ENCODE measurements at places on chromosomes 2 and 18.

GRCh38 chr2:949384-950079, 1.1 kb upstream of the SNTG2 start:
- DNase-seq: no peak

- no peak for DNase-seq
Measured at GRCh38 chr2:166432331-166432730, 56.6 kb upstream of the SCN9A start.

GRCh38 chr2:232652505-232652851, 19.1 kb downstream of the EFHD1 start:
- no peak for DNase-seq

DNA sequence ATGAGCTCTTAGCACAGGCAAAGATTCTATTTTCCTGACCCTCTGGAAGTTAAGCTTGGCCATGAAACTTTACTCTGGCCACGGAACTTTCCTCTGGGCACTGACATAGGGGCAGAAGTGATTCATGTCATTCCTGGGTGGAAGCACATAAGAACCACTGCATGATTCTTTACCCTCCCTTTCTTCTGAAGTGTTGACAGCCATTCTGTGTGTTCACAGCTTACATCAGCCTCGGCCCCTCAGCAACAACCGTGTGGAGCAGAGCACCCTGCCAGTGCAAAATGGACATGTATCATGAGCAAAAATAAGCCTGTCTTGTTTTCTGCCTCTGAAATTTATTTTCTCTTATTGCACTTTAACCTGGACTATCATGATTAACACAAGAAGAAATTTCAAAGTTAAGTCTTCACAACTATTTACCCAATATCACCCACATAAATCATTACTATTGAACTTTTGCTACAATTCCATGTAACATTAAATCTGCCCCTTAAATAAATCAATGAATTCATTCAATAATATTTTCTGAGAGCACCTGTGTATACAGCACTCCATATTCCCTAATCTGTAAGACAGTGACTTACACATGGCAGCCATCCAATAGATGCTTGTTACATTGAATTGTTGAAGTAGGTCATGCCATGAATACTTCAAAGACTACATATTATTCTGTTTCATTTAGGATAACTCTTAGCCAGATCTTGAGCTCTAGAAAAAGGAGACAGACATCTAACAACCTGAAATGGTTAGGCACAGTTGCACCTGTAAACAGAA, 531.9 kb downstream of the IRS1 start:
- no peak for DNase-seq

GRCh38 chr18:70513502-70514171, 224.8 kb downstream of the SOCS6 start:
- no peak for DNase-seq

DNA sequence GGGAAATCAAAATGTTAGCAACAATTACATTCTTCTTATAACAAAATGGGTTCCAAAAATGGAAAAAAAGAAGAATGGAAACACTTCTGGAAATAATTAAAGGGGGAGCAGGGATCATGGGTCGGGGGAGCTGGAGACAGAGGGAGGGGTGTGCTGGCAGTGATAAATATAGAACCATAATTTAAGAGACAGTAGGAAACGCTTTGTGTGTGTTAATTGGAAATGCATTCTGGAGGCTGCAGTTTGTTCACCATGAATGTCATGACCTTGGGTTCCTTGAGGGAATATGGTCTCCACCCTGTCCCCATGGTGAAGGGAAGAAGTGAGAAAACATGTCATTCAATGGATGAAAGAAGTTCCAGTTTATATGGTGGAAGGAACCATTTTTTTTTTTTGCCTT, 540.7 kb downstream of the TNS1 start:
- no peak for DNase-seq

- DNase-seq: no peak
Measured at GRCh38 chr2:45614871-45615415, 3.9 kb upstream of the SRBD1 start.

- DNase-seq: no peak
Measured at GRCh38 chr18:10365021-10365500, 89.4 kb upstream of the APCDD1 start.

DNA sequence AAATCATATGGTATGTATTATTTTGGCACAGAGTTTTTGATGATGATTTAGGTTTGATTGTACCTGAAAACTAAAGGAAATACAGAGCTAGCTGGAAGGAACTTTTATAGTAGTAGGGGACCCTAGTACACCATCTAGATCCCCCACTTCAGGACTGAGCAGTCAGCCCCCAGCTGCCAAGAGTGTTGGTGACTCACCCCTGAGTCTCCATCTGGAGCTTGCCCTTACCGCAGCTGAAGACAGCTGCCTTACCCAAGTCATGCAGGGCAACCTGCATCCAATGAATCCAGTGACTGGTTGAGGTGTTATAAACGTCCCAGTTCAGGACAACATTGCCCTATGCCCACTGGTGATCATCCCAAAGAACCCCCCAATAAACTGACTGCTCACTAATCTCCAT, 15.3 kb downstream of the PMS1 start:
- DNase-seq: no peak

DNA sequence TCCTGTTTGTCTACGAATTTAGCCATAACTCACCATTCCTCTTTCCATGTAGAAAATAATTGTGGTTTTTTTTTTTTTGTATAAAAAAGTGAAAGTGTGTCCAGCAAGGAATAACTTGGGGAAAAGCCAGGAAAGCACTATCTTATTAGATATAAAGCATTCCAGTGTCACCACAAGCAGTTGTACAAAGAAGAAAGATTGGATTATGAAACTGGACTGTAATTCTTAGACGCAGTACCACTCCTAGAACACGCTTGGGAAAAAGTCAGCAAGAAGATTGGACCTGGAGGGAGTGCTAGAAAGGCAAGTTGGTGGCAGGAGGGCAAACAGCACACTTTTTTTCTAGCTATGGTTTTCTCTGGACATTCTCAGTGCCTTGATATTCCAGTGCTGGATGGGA, 186.7 kb downstream of the PARD3B start:
- DNase-seq: no peak

GRCh38 chr2:54899576-54900200, 150.6 kb downstream of the RTN4 start:
- no peak for DNase-seq

- DNase-seq: no peak
Measured at GRCh38 chr2:217402761-217403383, 543.0 kb upstream of the TNP1 start.

DNA sequence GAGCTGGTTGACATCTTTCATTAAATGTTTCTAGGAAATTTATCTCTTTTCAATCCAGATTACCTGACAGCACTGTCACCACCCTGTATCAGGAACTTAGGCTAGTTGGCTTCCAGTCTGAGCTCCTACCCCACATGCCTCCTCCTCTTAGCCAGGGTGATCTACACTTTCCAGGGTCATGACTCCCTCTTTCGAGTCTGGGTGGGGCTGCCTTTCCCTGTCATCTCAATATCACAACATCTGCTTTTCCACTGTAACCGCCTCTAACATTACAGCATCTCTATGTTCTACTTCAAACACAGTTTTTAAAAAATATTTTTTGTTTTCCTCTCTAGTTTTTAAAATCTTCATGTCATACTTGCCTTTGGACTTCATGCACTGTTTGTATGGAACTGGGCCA, 129.2 kb downstream of the RBMS1 start:
- no peak for DNase-seq

DNA sequence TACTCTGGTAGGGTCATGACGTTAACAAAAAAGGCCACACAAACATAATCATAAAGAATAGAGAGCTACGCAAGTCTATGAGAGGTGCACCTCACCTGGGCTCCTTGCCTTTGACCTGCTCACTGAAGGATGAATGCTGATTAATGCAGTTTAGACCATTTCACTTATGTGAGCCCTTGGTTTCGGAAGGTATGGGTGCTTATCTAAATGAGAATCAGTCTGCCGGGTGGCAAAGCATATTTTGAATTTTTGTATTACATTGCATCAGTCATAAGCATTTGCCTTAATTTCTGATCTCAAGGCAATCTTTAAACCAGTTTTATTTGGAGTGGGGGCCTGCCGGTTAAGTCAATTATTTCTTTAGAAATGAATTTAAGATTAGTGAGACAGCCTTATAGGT, 42.8 kb downstream of the SLC9A4 start:
- no peak for DNase-seq

- DNase-seq: no peak
Measured at GRCh38 chr2:170222298-170222697, 44.4 kb downstream of the MYO3B start.

DNA sequence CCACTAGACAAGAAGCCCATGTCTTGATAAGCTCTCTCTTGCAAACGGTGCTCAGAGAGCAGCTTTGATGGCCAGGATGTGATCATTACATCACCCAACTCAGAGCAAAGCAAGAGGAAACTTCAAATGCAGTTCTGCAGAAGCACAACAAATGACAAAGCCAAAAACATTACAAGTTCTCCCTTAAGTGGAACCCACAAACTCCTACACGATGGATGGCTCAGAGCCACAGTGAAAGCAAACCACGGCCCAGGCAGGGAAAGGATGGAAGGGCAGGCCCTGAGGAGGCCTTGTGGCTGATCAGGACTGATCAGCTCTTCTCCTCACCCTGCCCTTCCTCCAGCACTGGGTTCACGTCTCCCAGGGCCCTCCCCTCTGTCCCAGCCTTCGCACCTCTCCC, 326.4 kb downstream of the EIPR1 start:
- no peak for DNase-seq

- no peak for DNase-seq
Measured at GRCh38 chr2:76870011-76870410, 652.2 kb downstream of the LRRTM4 start.

DNA sequence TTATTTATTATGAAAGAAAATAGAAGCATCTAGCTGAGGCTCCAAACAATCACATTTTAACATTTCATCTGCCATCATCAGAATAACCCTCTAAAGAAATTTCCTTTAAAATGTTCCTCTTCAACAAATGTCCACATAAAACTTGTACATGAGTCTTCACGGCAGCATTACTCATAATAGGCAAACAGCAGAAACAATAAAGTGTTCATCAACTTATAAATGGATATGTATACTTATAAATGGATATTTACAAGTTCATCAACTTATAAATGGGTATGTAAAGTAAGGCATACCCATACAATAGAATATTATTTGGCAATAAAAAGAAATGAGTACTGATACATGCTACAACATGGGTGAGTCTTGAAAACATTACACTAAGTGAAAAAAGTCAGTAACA, 33.5 kb upstream of the ASNSD1 start:
- no peak for DNase-seq

GRCh38 chr18:68445668-68446426, 269.1 kb downstream of the TMX3 start:
- DNase-seq: no peak

GRCh38 chr2:10592652-10593051, 97.1 kb downstream of the NOL10 start:
- DNase-seq: no peak

GRCh38 chr2:63012541-63012940, 38.1 kb upstream of the OTX1 start:
- DNase-seq: no peak

- no peak for DNase-seq
Measured at GRCh38 chr2:165640247-165640929, 153.7 kb downstream of the GALNT3 start.

DNA sequence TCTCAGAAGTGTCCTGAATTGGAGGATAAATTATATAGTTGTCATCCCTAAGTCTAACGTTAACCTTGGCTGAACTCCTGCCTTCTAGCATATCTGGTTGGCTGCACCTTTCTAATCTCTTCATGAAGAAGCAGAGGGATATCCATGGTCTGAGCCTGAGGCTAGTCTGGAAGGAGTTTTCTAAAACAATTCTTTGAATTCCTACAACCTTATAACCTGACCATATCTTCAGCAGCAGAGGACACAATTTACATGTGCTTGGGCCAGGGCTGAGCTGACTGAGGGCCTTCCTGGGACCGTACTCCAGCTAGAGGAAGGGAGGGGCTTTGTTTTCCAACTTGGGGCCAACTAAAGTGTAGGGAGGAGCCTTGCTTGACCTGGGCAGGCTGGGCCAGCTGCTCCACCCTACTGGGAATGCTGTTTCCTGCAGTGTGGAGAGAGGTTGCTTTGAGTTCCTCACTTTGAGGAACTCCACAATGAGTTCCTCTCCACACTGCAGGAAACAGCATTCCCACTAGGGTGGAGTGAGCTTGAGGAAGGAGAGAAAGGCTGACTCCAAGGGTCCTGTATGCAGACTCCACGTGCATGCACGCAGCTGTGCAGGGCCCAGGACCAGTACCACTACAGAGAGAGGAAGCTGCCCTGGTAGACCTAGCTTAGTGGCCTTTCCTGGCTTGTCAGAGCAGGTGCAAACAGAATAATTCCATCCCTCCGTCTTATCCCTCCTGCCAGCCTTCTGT, 19.6 kb downstream of the CEP68 start:
- no peak for DNase-seq

- DNase-seq: no peak
Measured at GRCh38 chr18:63382843-63383242, 15.8 kb upstream of the KDSR start.

DNA sequence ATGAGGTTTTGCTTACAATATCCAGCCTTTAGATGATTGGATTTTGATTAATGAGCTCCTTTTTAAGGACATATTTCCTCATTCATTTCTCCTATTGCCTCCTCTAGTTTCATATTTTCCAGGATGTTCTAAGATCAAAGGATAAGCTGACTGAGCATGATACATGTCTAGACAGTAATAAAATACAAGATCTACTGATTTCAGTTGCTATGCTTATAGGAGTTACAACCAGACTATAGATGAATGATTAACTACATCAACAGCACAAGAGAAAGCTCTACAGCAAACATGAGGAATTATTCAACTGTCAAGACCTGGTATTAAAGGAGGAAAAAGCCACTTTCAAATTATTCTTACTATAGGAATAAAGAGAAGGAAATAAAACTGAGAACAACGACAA, 85.0 kb upstream of the LINC00305 start:
- DNase-seq: no peak

DNA sequence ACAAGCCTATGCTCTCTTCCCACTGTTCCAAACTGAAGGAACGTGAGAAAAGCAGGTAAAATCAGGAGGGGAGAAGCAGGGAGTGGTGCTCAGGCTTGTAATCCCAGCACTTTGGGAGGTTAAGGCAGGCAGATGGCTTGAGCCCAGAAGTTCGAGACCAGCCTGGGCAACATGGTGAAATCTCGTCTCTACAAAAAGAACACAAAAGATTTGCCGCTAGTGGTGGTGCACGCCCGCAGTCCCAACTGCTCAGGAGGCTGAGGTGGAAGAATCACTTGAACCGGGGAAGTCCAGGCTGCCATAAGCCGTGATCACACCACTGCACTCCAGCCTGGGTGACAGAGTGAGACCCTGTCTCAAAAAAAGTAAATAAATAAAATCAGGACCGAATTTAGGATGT, 1.3 kb upstream of the TMSB10 start:
- DNase-seq: no peak

- no peak for DNase-seq
Measured at GRCh38 chr2:120620025-120620793, 115.5 kb upstream of the GLI2 start.
